ENCODE measurements at places on chromosomes 3 and 15.

GRCh38 chr3:160184655-160185054 lies 40.6 kb upstream of the C3orf80 start:
- DNase-seq = peak; percentile 83

DNA sequence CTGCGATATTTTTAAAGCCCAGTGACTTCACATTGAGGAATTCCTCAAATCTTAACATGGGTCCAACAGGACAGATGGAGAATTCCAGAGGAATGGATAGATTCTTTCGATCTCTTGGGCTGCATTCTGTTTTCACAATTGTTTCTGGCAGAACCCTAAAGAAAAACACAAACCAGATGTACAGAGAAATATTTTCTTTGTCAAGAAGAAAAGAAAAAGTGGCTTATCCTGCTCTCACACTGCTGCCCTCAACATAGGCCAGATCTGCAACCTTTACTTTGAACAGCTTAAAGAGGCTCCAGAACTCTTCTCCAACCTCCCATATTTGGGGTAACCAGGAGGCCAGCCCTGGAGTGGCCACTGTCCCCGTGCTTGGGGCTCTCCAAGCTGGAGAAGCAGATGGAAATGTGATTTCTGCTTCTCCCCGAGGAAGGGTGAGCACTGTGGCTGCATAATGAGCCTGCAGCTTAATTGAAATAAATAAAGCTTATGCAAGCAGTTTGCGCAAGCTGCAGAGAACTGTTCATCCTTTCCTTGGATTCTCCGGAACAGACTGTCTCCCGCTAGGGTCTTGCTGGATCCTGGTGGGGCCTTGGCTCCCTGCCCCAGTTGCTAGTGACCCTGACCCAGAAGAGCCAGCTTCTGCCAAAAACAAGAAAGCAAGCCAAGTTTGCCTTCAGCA lies 453.2 kb upstream of the PROK2 start:
- peak; percentile 55 for DNase-seq

DNA sequence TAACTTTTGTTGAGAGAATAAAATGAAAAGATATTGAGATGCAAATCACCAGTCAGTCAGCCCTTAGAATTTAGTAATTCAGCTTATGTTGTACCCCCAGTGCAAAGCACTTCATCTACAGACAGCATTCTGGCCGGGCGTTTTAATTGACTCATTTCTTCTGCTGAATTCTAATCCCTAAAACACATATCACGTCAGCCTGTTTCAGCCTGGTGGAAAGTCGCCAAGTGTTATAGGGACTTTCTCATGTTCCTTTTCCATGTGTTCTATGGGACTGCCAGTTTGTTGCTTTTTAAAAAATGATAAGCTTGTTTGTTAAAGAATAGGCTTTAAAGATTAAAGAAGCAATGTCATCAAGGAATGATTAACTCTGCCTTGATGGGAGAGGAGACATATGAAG lies 169.7 kb upstream of the BFSP2 start:
- no peak for DNase-seq

DNA sequence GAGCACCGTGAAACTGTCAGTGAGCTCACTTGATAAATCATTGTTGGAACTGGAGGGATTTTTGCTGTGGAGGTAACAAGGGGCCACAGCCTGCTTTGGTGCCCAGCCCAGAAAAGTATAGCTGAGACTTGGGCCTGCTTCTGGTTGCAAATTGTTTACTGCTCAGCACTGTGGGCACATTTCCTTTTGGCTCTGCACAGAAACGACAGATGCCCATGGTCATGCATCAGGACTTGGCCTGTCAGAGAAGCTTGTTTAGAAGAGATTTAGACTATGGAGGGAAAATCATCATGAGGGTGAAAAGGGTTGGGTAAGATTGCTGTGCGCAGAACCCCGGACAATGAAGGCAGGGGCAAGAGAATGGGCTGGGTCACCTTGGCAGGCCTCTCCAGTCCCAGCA lies 286.1 kb upstream of the CTNNB1 start:
- no peak for DNase-seq

DNA sequence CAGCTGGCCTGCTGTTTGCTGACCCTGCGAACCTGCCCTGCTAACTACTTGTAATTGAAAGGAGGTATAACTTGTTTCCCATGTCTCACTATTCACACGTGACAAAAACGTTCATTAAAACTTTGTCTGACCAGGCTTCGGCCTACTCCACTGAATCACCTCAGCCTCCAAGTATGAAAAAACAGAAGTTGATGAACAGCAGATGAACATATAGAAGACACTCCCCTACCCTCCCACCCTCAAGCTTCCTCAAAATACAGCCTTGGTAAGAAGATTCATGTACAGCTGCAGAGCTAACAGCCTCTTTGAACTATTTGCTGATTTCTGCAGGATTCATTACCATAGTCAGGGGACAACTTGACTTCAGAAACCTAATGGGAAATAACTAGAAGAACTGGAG lies 10.7 kb downstream of the RBM15B start:
- DNase-seq = no peak

DNA sequence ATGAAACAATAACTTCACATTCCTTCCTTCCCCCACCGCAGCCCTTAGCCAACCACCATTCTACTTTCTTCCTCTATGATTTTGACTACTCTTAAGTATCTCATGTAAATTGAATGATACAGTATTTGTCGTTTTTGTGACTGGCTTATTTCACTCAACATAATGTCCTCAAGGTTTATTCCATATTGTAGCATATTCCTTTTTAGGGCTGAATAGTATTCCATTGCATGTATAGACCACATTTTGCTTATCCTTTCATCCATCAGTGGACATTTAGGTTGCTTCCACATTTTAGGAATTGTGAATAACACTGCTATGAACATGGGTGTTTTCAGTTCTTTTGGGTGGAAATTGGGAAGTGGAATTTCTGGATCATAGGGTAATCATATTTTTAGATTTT lies 106.1 kb downstream of the THSD4 start:
- no peak for DNase-seq

DNA sequence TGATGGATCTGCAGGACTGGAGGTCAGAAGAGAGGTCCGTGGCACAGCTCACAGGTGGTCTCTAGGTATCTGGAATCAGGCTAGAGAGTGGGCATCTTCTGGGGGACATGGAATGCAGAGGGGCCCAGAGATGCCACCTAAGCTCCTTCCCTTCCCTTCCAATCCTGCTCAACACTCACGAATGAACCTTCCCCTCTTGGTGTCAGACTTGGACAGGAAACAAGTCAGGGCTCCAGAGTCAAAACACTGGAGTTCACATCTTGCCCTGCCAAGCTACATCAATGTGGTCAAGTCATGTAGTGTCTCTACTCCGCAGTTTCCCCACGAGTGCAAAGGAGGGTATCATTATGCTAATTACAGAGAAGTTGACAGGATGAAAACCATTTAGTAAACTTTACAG lies 16.0 kb upstream of the RBPMS2 start:
- no peak for DNase-seq

- no peak for DNase-seq
These were observed 37.0 kb downstream of the GMNC start for GRCh38 chr3:190825386-190826016.

DNA sequence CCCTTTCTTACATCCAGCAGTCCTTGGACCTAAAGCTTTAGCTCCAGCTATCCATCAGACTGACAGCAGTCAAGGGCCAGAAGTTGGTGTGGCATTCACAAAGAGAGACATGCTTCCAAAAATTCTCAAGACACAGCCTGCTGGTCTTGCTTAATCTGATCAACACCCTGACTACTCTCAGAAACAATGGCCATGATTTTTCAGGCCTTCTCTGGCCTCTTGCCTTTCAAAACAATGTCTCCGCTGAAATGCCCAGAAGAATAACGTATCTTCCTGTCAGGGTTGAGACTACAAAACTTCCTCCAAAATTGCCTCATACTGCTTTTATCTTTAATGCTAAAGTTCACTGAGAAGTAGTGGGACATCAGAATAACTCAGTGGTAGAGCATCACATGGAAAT lies 205.4 kb upstream of the SETMAR start:
- DNase-seq = no peak

DNA sequence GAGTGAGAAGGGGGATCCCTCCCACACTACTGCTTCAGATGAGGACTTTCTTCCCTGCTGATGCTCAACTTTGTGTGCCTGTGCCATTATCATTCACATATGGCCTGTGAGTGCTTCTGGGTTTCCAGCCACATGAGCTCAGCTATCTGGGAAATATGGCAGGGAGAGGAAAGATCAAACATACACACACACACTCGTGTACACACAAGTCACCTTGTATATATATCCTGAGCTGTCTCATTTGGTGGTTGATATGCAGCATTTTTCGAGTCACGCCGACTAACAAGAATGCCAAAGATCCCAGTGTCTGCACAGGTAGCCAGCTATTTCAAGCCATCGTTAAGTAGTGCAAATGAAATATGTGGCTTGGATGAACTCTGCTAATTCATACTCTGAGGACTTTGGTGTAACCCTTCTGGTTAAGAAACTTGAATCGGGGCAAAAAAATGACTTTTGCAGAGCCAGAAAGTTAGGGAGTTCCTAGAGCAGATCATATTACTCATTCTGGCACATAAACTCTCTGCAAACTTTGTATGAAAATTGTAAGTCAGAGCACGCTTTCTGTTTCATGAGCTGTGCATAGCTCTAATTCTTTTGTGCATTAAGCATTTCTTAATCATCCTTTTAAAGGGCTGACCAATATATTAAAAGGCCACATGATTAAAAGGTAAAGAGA lies 24.9 kb upstream of the WNT5A start:
- peak; percentile 61 for DNase-seq

DNA sequence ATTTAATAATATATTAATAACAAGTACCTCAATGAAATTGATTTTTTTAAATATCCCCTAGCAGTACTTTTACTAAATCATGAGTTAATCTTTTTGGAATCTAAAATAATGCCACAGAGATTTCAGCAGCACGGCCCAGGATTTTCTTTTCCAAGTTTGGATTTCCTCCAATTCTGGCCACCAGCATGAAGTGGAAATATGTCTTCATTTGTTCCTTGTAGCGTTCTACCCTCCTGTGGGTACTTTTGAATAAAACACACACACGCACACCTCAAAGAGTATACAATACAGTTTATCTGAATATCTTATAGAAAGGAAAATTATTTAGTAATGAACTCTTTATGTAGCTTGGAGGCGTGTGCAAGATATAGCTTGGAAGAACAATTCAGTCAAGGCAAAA lies 125.1 kb upstream of the STT3B start:
- no peak for DNase-seq

- DNase-seq = peak; percentile 77
These were observed 11.7 kb upstream of the ZNF148 start for GRCh38 chr3:125386811-125387210.

DNA sequence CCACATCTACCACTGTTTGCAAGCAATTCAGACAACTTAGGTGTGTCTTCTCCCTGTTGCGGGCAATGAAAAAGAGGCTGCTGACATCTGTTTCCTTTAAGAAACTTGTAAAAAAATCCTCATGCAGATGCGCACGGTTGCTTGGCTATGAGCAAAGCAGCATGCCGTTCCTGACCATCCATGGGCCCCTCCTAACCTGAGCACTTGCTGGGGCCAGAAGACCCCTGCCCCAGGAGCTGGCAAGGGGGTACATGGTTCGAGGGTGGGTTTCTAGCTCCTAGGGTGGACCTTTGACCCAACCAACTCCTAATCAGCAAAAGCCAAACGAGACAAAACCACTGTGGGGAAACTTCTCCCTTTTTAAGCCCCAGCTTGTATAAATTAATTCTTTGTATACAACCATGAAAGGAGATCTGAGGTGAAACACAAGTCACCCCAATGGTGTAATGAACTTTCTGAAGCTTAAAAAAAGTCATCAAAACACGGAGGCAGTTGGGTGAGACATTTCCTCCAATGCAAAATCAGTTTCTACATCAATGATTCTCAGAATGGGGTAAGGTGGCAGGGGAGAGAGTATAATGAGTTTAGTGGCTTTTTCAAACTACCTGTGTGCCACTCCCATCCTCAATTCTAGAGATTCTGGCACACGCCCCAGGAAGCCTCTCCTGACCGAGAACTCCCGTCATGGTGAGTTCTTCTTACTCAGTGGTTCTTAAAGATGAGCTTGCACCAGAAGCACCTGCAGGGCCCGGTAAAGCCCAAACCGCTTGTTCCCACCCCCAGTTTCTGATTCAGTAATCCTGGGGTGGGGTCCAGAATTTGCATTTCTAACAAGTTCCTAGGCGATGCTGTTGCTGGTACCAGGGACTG lies 44.1 kb downstream of the CPN2 start:
- DNase-seq = no peak

- DNase-seq = no peak
These were observed 248.1 kb upstream of the BCHE start for GRCh38 chr3:166085164-166085856.

- no peak for DNase-seq
These were observed 5.1 kb upstream of the SLC25A38 start for GRCh38 chr3:39378088-39378487.

- no peak for DNase-seq
These were observed 2.0 kb upstream of the NFKBIZ start for GRCh38 chr3:101847328-101847727.

GRCh38 chr3:33718595-33718907 lies 497 bp upstream of the CLASP2 start:
- DNase-seq = no peak

GRCh38 chr3:123165163-123165562 lies 36.6 kb upstream of the SEC22A start:
- no peak for DNase-seq

- DNase-seq = no peak
These were observed 24.0 kb downstream of the RMDN3 start for GRCh38 chr15:40731034-40731433.

GRCh38 chr15:61182946-61183345 lies 46.2 kb downstream of the RORA start:
- DNase-seq = no peak

- no peak for DNase-seq
These were observed 199.4 kb downstream of the KCNH8 start for GRCh38 chr3:19347671-19348070.

DNA sequence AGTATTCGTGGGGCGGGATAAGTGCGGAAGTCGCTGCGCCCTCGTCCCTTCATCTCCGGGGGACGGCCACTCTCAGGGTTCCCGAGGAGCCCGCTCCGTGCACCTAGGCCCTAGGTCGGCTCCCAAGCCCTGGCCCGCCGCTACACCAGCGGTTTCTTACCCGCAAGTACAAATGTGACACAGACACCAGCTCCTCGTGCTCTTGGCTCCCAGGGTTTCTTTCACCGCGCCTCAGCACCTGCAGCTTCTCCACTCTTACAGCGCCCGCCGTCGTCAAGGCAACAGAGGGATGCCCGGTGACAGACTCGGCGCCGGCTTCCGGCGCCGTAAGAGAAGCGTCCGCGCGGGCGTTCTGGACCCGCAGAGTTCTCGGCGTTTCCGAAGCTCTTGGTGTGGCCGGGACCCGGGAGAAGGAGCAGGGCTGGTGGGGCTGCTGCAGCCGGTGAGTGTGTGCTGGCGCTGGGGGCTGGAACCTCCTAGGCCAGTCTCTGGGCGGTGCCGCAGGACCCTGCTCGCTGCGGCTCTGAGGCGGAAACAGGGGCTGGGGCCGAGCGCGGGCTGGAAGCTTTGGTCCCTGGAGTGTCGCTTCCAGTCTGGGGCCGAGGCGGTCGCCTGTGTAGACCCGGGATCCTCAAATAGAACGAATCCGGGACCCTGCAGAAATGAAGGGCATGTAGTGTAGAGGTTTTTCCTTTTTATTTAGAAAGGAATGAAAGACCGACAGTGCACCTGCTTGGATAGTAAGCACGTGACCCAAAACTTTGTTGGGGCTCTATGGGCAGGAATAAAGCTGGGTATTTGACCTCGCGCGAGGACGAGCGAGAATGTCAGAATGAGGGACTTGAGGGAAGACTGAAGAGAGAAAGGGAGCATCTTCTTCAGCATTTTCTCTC lies 155.4 kb upstream of the GOLGA6L4 start:
- no peak for DNase-seq

- DNase-seq = no peak
These were observed 62.2 kb downstream of the MYLK start for GRCh38 chr3:123821920-123822319.

- DNase-seq = no peak
These were observed 1121.8 kb downstream of the TBL1XR1 start for GRCh38 chr3:176075491-176075890.

- no peak for DNase-seq
These were observed 22.4 kb downstream of the LYZL4 start for GRCh38 chr3:42387802-42388651.

Data from GM04503 (cell line).